SK-N-SH (cell line): ENCODE measurements at places on chromosomes 5 and 9.

DNA sequence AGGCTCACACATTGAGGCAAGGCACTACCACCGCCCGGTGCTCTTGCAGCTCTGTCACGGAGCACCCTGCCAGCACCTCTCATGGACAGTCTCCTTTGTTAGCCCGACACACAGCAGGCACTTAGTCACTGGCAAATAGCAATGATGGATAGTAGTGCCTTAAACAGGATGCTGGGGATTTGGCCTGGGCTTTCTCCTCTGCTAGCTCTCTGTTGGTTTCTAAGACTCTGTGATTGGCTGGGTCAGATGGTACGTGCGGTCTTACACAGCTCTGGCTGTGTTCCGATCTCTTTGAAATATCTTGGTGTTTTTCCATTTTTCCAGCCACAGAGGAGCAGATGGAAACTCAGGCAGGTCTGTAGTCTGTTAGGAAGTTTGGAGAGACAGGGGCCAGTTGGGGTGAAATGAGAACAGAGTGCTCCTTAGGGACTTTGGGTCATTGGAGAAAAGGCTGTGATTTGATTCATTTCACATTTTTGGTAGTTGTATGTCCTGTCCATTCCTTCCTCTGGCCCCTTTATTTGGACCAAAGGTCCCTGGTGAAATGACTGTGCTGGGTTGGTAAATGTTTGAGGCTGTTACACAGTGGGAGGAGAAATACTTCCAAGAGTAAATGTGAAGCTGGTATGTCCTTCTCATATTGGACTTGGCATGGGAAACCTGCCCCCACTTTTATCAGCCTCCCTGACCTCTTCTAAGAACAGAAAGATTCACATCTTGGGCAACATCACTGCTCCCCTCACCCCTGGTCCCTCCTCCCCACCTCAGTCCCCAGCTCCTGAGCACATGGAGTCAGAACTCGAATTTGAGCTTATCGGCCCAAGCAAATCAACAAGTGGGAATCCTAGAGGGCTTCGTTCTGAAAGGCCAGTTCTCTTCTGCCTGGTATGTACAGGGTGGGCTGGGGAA lies 3.4 kb downstream of the SMIM3 start:
- DNase-seq = no peak

- no peak for DNase-seq
Observed at GRCh38 chr5:131628990-131629389, 6.0 kb downstream of the RAPGEF6 start.

DNA sequence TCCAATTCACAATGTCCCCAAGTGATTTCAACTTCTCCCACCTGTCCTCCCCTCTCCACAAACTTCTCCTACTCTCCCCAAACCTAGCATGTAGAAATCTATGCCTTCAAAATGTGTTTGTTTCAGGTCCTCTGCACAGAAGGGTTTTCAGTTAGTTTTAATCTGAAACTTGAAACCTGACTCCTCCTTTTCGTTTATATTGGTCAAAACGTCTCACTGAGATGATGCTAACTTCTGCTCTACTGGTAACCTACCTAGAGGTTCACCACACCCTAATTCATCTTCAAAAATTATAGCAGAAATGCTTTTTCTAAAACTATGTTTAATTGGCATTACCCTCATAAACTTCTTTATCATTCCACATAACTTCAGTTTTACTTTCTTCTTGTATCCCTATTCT lies 401.8 kb upstream of the ADAMTS16 start:
- no peak for DNase-seq

GRCh38 chr5:58016877-58017276 lies 443.0 kb downstream of the PLK2 start:
- no peak for DNase-seq

DNA sequence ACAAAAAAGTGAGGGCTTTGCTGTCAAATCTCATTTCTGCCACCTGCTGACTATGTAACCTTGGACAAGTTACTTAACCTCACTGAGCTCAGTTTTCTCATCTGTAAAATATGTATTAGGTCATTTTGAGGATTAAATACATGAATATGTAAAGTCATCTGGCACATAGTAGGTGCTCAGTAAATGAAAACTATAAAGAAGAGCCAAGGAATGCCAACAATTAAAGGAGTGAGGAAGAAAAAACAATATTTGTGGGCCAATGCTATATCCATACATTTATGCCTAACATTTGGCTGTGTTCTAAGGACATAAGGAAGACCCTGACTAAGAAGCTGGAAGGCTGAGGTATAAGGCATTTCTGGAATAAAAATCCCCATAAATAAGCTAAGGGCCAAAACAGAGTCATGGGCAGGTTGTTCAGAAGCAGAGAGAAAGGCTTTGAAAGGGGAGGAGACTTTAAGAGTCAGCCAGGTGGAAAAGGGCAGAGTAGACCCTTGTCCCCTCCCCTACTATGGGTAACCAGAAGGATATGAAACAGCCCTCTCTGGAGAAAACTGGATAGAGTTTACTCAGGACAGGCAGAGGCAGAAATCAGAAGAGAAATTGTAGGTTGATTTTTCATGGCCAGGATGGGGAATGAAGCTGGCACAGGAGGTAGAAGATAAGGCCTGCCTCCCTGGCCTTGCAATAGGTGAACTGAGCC lies 47.6 kb upstream of the SIL1 start:
- no peak for DNase-seq

DNA sequence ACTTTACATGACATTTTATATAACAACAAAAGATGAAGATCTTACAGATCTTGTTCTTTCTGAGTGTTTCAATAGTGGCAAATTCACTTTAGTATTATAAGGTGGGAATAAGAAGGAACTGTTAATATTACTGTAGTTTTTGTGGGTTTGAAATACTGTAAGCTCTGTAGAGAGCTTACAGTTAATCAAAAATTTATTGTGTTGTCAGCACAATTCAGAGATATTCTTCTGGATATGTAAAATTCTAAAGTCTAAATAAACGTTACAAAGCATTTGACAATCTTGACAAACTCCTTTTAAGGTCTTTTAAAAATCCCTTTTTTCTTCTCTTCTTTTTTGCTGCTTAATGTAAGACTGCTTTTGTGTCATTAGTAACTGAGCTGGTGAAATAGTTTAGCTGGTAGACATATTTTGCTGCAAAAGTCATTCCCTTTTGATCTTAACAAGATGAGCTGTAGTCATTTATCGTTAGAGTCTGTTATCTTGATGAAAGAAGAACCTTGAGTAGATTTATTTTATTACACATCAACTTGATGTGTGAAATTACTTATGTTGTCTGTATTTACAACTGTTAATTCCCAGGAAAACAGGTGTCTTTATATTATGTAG lies 186.0 kb downstream of the WDR70 start:
- no peak for DNase-seq

DNA sequence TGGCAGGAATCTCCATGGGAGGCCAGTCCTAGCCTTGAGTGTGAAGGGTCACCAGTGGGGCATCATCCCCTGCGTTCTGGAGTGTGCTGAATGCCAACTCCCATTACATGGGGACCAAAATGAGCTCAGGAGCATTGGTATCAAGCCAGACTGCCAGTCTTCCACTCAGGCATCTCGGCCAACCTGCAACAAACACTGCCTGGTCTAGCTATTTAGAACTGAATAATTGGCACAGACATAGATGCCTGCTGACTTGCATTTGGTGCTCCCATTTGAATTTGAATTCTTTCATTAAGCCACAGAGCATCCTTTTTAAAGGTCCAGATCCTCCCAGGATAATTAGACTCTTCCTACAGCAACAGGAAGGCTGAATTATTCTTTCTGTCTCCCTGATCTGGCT lies 116.6 kb upstream of the ABCA1 start:
- DNase-seq = no peak

DNA sequence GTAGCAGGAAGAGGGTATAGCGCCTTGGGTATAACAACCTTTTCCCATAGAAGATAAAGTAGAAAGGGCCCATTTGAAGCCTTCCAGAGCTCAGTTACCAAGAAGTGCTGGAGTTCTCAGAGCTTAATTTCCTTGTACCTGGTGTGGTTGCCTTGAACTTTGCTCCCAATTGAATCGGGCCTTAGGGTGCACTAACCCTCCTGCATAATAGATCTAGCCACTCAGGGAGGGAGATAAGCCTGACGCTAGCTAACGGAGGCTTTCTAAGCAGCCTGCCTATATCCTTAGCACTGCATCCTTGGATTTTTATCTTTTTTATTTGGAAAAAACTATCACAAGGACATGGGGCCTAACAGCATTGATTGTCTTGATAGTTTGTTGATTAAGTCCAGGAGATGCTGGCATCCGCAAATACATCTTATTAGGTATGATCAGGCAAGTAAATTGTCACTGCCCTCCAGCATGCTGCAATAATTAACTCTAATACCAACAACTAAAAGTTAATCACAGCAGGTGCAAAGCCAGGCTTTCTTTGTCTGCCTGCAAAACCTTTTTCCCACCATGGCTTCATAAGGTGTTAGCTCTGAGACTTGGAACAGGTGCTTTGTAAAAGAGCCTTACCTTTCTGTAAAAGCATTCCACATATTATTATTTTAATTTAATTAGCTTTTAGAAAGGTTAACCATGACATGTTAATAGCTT lies 199.4 kb downstream of the SREK1 start:
- DNase-seq = no peak

DNA sequence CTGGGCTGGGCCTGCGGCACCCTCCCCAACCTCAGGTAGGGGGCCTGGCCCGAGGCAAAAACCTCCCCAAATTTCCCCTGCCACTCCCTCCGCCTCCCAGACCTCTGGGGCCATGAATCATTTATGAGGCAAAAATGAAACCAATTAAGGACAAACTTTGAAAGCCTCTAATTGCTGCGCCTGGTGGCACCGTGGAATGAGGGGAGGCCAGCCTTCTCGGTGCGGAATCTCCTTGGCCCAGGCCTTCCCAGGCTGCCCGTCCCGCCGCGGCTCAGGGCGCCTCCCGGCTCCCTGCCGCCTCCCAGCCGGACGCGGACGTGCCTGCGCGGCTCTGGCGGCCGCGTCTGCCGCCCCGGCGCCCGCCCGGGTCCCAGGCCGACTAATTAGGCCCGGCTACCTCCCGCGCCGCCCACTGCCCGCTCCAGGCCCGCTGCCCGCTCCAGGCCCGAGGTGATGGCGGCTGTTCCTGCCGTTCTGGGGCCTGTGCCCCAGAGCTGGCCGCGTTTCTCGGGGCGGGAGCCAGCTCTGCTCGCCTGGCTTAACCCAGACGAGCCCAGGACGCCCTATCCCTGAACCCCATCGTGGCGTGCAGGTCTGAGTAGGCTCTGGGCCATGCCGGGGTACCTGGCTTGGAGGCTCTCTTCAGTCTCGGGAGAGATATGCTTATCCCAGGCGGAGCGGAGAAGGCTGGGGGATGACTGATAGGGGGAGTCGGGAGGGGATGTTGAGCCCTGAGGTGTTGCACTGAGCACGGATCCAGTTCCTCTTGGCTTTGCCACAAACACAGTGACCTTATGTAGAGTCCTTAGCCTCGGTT lies 20.1 kb downstream of the CXXC5 start:
- DNase-seq = peak; percentile 91

DNA sequence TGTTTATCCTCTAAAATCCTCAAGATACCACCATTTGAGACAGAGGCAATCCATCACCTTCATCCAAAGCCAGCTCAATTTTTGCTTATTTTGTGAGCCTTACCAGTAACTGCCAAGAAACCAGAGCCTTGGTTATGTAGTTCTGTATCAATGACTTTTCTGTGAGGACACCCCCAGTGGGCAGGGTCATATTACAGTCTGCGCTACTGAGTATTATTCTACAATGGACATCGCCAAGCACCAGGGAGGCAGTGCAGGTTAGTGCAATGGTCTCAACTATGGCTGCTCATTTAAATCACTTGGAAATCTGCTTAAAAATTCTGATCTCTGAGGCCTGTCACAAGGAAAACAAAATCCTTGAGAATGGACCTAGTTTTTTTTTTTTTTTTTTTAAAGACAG lies 90.5 kb upstream of the NIPAL4 start:
- DNase-seq = no peak

DNA sequence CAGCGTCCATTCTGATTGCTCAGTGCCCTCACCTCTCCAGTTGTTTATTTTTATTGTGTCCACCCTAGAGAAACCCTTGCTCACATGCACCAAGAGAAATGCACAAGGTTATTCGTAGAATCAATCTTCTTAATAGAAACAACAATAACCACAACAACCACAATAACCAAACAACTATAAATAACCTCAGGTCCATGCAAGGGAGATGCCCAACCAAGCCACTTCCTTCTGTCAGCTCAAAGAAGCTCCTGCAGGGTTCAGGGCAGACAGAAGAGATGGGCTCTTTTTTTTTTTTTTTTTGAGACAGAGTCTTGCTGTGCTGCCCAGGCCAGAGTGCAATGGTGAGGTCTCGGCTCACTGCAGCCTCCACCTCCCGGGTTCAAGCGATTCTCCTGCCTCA lies 14.9 kb upstream of the TCOF1 start:
- no peak for DNase-seq
